ENCODE measurements at places on chromosomes 3 and 15.

GRCh38 chr15:65595960-65596359 lies 15.0 kb downstream of the INTS14 start:
- no peak for DNase-seq

DNA sequence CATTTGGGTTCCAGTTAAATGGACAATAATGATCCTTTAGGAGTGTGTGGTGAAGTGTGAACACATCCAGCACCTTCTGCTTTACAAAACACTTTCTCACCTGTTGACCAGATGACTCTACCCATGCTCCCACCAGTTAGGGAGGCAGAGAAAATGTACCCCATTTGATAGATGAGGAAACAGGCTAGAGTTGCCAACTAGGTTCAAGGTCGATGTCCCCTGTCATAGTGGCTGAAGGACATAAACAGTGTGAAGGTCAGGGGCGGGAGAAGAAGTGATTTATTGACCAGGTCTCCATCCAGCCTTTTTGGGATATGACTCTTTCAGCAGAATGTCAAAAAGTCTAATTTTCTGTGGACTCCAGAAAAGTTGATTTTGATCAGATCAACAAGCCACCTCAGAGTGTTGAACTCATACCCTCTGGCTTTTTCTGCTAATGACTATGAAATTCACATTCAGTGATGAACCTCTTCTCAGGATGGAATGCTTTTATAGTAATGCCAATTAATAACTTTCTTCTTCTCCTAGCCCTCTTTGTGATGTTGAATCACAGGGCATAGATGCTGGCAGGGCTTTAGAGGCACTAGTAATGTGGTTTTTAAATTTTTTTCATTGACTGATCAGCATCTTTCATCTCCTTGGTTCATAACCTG lies 57.5 kb downstream of the CPN2 start:
- DNase-seq = no peak

GRCh38 chr3:100033184-100033583 lies 81.1 kb downstream of the FILIP1L start:
- DNase-seq = peak; percentile 77

- DNase-seq = peak; percentile 54
These were observed 6.2 kb downstream of the RAB8B start for GRCh38 chr15:63195569-63196015.

GRCh38 chr15:79315623-79316328 lies 4.9 kb downstream of the TMED3 start:
- DNase-seq = no peak

- DNase-seq = no peak
These were observed 42.8 kb upstream of the MLF1 start for GRCh38 chr3:158528076-158528674.

Measured in ovary (tissue), 10 donors.